ENCODE measurements at places on chromosomes 3 and 15.

GRCh38 chr3:25531971-25532370 lies 103.9 kb downstream of the RARB start:
- DNase-seq = no peak

DNA sequence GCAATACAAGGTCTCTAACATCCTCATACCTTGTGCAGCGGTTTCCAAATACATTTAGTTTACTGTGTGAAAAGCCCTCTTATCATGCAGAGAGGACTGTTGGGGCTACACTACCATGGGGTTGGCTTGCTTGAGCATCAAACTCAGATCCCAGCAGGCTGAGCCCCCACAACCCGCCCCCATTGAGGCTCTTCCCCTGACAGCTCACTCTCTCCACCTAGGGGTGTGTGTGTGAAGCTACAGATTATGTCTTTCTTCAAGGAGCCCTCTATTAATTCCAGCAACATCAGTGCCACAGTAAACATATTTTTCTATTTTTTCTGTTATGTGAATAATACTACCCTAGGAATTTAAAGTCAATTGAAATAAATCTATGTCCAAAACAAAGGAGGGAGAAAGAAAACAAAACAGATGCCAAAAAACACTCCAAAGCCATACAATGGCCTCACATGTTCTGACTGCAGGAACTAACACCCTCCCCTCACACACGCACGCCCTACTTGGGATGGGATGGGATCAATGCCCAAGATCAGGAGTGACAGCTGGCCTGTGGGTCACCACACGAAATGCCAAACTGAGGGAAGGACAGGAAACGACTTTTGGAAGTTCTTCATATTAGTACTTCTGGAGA lies 14.7 kb downstream of the TM4SF4 start:
- DNase-seq = no peak

GRCh38 chr15:58357529-58358476 lies 74.0 kb upstream of the LIPC start:
- DNase-seq = peak; percentile 29

DNA sequence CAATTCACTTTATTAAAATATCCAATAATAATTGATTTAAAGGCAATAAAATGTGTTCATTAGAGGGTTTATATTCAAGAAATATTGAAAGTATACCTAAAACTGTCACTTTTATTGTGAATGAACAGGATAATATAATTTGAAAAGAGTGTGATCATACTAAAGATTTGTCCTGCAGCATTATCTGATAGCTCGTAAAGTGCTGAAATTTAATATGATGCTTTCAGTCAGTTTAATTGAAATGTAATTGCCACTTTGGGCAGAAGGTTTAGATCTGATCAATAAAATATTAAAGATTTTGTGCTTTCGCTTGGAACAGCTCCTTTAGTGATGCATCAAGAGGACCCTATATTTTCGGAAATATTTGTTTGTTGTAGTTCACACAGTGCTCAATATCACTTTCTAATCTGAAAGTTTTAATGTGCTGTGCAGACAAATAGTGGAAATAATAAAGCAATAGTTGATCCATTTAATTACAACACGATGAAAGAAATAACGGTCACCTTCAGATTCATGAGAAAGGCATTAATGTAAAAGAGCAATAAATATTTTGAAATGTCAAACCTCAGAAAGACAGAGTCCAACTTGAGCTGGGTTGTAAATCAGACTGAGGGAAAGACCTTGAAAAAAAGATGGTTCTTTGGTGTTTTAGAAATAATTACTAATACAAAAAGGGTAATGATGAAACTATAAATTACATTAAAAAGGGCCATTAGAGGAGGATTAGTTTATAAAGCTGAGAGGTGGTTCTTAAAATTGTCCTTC lies 129.7 kb upstream of the MEIS2 start:
- DNase-seq = no peak

DNA sequence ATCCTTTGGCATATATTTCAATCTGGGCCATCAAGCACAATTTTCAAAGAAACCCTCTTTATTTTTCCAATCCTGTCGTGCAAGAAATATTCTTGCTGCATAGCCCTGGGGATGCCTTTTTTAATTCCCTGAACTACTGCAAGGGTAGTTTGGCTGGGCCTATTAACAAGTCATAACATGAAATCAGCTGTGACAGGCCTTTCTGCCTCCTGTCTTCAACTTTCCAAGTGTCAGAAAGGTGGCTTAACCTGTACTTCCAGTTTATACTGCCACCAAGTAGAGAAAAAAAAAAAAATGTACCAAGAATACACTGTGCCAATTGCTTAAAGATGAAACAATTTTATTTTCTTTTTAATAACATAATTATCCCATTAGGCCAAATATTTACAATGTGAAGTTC lies 32.4 kb upstream of the SPPL2A start:
- DNase-seq = no peak

DNA sequence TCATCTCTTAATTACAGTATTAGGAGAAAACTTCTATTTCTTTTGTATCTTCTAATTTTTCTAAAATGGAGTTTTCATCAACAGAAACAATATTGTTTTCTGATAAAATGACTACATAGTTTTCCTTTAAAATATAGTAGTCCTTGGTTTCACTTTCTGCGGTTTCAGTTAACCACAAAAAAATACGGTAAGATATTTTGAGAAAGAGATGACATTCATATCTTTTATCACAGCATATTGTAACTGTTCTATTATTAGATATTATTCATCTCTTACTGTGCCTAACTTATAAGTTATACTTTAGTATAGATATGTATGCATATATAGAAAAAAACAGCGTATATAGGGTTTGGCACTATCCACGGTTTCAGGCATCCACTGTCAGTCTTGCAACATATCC lies 2.3 kb downstream of the B4GALT4 start:
- DNase-seq = no peak

- no peak for DNase-seq
These were observed 224.4 kb upstream of the ATP11B start for GRCh38 chr3:182568876-182569275.

Measured in stimulated activated CD4-positive, alpha-beta T cell treated with anti-CD3 and anti-CD28 coated beads, Interleukin-4, amount 100 ng/mL, for 48 hours (primary cell).